Ovary (tissue), 10 donors: ENCODE measurements at places on chromosomes 13 and 19. TPM values are rescaled to one million over a fixed set of nuclear protein-coding genes. Genes with fewer than 3 reads are reported as not detected.

Gene GAMT
- total RNA-seq = 15.9 TPM

Gene TSSK6
- total RNA-seq = 0.76 TPM

Gene COMP
- total RNA-seq = 0.17 TPM

GRCh38 chr13:51643105-51643881, 59.0 kb downstream of the WDFY2 start:
- DNase-seq = no peak

- DNase-seq = no peak
Observed at GRCh38 chr13:67138970-67139369, 91.2 kb downstream of the PCDH9 start.

GRCh38 chr13:64130171-64130570, 2714.5 kb upstream of the PCDH20 start:
- DNase-seq = no peak

DNA sequence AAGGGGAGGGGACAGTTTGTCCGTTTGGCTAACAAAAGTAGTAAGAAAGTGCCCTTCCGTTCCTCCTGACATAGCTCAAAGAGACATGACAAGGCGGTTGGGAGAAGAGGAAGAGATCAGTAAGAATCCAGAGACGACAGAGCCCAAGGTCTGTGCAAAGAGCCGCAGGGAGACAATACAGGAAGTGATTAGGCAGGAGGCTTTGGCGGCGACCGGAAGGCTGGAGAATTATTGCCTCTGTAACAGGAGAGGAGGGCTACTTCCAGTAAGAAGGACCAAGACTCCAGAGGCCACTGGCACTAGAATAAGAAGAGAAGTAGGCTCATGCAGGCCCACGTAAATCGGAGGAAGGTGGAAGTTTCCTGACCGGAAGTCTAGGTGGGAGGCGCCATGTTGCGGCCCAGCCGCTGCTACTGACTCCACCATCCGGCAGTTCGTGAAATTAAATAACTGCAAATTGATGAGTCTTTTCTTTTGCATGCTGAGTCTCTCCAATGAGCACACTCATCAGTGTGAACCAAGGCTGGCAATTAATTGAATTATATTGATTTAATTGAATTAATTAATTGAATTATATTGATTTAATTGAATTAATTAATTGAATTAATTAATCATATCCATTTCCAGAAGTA, 9.9 kb downstream of the RFX2 start:
- DNase-seq = no peak

- DNase-seq = no peak
Observed at GRCh38 chr19:12913851-12914690, 5.0 kb downstream of the SYCE2 start.

- no peak for DNase-seq
Observed at GRCh38 chr13:66558506-66558905, 671.6 kb downstream of the PCDH9 start.
